CMK (cell line): ENCODE measurements at places on chromosomes 5 and 9.

DNA sequence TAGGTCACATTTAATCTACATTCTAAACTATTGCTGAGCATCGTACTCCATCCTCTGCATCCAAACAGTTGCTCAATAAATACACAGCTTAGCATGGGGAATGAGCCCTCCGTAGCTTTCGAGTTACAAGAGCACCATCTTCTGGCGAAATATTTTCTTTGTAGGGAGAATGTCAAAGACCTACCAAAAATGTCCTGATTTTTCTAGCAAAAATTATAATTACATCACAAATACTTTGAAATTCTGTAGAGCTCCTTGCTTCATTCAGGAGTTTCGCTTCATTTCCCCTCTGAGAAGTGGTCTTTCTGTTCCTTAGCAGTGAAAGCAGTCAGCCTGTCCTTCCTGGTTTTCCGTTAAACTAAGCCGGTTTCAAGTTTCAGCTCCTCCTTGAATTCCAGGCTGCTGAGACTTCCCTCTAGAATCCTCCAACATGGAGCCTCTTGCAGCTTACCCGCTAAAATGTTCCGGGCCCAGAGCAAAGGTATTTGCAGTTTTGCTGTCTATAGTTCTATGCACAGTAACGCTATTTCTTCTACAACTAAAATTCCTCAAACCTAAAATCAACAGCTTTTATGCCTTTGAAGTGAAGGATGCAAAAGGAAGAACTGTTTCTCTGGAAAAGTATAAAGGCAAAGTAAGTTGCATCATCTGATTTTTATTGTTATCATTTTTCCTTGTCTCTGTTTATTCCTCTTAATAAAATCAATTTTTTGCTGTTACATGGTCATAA is at the start of gene GPX8:
Gene GPX8 (plus strand): TSS at position 409 of the 730 bp plus-strand sequence. CDS start 22 bp downstream, at position 431.
- DNase-seq = no peak

DNA sequence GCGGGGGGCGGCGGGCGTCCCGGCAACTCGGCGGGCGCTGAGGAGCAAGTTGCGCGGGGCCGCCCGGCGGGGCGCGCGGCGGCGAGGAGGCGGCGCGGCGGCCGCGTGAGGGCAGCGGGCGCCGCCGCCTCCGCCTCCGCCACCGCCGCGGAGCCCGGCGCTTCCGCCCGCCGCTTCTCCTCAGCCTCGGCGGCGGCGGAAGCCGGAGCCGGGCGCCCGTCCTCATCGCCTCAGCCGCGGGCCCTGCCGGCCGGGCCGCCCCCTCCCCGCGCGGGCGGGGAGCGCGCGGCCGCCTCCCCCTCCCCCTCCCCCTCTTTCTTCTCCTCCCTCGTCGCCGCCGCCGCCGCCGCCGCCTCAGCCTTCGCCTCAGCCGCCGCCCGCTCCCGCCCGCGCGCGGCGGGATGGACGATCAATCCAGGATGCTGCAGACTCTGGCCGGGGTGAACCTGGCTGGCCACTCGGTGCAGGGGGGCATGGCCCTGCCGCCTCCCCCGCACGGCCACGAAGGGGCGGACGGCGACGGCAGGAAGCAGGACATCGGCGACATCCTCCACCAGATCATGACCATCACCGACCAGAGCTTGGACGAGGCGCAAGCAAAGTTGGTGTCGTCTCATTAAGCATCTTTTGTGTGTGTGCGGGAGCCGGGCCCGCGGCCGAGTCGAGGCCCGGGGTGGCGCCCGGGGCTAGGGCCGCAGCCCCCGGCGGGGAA is at the start of gene PBX3:
Gene PBX3 (plus strand): TSS at position 321 of the 712 bp plus-strand sequence.
- DNase-seq = peak; percentile 45

GRCh38 chr9:113129884-113130283 is 20.9 kb upstream of the SLC31A2 start:
- no peak for DNase-seq

DNA sequence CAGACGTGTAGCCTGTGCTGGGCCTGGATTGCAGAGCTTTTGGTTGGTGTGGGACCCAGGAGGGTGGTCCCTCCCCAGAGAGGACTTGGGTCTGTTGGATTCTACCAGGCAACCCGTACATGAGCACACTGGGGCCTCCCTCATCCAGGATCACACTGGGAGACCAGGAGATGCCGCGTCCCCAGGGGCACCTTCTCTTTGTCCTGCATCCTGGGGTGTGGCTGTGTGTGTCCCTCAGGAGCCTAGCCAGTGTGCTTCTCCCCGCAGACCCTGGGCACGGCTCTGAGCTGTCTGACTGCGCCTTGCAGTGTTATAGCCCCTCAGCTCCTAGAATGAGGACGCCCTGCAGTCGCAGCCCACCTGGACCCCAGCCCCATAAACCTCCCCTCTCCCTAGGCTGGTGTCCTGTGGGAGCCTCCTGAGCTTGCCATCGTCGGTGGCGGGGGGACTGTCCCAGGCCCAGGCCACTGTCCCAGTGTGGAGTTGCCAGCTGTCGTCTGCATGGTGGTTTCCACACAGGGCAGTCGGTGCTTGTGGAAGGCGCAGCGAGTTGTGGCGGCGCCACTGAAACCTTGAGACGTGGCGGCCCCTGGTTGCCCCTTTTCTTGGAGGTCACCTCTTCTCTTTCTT is 27.6 kb downstream of the CEP72 start:
- DNase-seq = no peak

DNA sequence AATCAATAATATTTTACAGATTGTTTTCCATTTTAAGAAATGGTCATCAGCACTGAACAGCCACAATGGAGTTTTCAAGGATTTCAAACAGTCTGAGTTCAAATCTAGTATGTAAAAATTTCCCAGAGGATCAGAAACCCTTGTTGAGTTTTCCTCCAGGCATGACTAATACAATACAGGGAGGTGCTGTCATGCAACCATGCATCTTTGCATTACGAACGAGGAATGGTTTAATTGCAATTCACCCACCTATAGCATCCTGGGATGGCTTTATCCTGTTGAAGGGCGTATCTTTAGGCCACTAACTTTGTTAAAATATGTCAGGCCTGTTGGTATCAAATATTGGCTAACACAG is 196.4 kb downstream of the EFNA5 start:
- DNase-seq = no peak

- DNase-seq = no peak
These were observed 30.8 kb downstream of the ARHGAP26 start for GRCh38 chr5:142800776-142801494.
